ENCODE measurements at places on chromosomes 16 and 17. TPM values are rescaled to one million over a fixed set of nuclear protein-coding genes. Genes with fewer than 3 reads are reported as not detected.

Gene SMIM36
- polyA plus RNA-seq: not detected

Gene CDH16
- not detected for polyA plus RNA-seq

Gene AIPL1
- polyA plus RNA-seq: not detected

DNA sequence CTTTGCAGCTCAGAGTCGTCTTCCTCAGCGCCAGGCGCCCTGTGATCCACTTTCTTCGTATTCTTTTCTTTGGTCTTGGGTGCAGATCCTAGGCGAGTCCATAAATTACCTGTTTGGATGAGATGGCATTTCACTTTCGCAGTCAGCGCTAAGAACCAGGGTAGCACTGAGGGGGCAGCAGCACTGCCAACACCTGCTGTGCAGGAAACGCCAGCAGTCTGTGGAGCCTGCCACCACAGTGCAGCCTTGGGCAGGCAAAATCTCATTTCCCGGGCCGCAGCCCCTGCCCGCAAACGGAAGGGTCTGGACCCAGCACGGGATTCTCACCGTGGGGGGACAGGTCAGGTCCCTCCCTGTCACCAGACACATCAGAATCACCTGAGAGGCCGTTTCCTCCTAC, 12.2 kb upstream of the ITGAE start:
- DNase-seq: no peak

GRCh38 chr16:50585331-50585776, 37.2 kb downstream of the NKD1 start:
- peak; percentile 66 for DNase-seq
